NCI-H1105 treated with DMSO at 0.1 percent for 48 hours (cell line): ENCODE measurements at places on chromosomes 6 and 20.

DNA sequence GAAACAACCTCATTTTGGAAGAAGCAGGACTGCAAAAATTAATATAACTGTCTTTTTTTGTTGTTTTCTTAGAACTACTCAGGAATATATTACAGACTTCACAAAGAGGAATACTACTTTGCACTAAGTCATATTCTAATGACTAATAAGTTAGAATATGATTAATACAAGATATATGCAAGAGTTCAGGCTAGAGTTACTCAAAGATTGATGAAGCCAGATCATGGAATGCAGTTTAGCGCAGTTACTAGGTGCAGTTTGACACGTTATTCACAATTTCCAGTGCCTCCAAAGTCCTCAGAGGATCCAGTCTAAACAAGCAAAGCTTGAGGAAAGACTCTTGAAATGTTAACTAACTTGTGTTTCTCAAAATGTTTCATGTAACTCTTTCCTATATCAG, 1.2 kb upstream of the MYCT1 start:
- DNase-seq = no peak

DNA sequence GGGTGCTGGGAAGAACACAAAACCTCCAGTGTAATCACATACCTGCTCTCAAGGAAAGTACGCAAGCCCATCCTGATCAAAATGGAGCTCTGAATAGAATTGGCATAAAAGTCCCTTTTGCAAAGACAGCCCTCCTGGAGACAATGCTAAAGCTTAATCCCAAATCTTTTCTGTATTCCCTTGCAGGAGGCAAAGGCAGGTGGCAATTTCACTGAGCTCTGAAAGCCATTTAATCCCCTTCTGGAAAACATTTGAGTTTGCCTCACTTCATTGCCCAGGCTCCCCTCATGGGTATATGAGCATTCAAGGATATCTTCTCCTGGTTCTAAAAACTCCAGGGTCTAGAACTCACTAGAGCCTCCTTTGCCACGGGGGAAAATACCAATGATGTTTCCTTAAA, 310.2 kb upstream of the CNR1 start:
- no peak for DNase-seq

DNA sequence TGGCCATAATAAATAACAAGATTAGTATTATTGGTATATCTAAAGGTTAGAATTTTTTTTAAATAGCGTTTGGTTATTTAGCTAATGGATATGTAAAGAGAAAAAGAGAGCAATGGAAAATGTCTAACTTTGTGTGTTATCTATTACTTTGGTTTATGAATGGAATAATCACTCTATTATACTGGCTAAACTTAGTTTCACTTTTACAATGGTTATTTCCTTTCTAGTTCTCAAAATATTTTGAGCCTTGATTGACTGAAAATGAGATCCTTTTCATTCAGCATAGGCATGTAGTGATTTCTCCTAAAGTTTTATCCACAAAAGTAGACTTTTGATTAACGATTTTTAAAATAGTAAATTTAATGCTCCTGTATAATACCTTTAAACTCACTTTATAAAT, 51.6 kb upstream of the MLIP start:
- DNase-seq = no peak

GRCh38 chr6:151140767-151141166, 99.0 kb upstream of the AKAP12 start:
- no peak for DNase-seq

DNA sequence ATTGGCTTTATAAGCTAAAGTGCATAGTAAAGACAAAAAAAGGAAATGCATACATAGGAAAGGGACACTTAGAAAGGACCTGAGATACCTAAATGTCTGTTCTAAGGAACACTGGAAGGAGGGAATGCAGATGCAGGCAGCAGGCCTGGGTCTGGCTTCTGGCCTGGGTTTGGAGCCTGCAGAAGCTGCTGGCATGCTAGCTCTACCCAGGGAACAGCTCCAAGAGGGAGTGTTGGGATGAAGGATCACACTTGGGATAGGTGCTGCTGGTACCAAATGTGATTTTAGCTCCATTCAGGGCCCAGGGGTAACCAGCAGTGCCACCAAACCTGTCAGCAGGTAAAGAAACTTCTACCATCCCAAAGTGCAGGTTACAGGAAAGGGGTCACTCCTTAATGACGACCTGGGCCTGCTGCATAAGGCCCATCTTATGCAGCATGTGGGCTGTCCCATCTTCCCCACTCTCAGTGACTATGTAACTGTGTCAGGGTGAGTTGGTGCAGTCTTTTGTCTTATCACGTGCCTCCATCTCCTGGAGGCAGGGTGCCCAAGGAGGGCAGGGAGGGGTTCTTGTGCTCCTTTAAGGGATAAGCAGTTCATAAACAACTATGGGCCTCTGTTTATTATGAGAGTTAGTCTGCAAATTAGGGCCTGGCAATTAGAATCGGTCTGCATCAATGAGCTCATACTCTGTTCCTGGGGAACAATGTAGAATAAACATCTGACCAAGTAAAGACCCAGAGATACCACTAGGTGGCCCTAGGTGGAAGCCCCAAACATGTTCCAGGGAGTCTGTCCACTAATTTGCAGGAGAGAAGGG, 26.9 kb downstream of the DDX27 start:
- DNase-seq = peak; percentile 72

DNA sequence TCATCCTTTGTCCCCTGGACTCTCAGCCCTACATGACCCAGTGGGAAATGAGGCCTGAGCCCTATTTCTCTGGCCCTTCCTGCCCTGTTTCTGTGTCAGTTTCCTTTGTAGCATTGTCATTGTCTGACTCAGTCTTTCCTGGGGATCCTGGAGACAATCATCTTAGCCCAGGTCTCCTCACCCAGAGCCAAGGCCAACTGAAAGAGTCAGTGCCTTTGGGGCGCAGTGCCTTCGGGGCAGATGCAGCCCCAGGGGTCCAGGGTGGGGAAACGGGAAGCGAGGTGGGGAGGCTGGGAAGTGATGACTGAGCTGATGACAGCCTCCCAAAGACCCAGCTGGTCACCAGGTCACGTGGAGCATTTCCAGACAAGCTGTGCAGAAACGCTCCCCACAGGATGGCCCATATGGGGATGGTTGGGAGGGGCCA, 93.3 kb upstream of the SULF2 start:
- DNase-seq = no peak

DNA sequence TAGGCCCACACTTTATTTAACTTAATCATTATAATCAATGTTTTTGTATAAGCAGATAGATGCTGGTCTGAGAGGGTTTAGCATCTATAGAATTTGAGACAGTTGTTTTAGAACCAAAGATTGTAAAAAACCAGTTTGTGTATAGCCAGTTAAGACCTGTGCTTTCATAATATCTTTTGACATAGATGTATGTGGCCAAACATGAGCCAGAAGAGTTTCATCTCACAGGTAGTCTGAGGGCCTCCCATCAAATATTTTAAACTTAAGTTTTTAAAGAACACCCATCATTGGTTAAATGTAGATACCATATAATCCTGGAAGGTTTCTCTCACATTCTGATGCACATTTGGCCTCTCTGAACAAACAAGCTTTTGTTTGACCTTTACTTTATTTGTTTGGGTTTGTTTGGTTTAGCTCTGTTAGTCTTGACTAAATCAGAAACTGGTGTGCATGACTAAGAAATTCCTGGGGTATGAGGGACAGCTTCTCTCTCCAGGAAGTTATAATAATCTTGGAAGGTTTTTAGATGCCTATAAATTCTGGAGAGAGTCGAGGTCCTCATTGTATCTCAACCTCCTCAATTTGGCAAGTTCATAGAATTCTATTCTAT, 58.0 kb upstream of the TMEM200A start:
- DNase-seq = no peak

- DNase-seq = no peak
Observed at GRCh38 chr6:117783279-117783678, 108.0 kb downstream of the NUS1 start.

- no peak for DNase-seq
Observed at GRCh38 chr6:16972535-16972934, 129.3 kb upstream of the STMND1 start.

DNA sequence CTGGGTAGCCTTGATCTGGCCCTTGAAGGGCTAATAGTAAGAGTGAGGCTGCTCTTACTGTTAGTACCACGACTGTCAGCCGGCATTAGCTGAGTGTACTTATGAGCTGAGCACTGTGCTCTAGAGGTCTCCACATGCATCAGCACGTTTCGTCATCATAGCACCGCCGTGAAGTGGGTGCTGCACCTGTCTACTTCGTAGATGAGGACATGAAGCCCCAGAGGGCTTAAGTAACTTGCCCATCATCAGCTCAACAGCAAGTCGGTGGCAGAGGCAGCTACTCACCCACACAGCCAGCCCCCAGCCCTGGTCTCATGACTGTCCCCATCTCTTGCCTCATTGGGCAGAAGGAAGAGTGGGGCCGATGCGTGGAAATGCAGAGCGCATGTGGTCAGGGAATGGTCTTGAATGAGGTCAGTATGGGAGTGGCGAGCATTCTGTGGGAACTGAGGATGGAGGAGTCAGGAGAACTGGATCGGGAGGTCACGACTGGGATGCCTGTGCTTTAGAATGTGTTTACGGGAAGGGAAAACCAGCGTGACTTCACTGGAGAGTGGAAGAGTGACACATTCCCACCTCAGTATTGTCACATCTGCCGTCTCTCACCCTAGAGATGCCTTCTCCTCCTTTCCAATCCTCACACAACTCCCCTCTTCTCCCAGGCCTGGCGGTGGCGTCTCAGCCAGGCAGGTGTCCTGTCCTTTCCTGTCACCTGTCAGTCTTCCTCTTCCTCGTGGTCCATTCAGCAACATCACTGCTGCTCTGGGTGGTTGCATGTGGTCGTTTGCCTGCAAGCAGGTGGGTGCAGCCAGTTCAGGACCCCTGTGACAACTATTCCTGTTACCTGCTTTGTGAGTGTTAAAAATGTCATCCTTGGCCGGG, 6.0 kb downstream of the SYTL3 start:
- DNase-seq = peak; percentile 97

DNA sequence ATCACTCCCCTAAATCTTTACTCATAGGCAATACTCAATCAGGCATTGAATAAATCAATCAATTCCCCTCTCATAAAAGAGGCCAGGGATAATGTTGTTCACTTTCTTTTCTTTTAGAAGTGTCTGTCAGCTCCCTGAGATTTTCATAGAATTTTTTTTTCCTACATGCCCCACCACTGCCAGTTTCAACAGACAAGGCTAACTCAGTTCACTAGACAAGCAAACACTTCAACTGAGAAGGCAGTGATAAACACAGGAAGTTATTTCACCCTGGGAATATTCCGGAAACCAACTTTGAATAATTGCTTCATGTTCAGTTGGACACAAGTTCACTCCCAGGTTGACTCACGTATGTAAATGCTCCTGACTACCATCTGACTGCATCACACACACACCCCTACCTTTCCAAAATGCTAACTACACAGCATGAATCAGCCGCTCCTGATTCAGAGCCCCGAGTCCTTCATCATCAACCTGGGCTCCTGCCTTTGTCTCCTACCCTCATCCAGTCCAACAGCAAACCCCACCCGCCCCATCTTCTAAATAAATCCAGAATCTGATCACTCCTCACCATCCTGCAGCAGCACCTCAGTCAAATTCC, 143.9 kb downstream of the BCAS1 start:
- DNase-seq = no peak

DNA sequence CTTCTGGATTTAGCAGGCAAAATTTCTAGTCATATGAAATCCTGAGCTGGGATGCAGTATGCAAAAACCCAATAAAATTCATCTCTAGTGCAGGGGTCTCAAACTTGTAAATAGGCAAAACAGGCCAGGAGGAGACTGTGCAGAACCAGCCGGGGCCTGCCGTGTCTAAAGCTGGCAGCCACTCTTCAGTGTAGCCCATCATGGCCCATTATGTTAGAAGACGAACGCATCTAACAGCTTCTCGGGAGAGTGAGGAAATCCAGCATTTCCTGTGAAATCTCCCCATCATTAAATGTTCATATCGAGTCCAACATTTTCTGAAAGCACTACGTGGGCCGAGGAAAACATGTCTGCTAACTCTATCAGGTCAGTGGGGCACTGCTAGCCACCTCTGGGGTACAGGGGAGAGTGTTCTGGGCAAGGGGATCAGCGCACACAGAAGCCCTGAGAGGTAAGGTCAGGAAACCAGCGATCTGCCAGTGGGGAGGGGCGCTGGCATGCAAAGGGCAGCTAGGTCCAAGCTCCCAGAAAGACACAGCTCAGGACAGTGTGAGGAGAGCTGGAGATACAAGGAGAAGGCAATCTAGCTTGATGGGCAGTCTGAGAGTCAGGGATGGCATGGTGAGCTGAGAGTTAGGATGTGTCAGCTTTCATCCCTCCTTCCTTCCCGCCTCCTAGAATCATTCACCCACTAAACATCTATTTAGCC, 144.2 kb downstream of the PREX1 start:
- no peak for DNase-seq

DNA sequence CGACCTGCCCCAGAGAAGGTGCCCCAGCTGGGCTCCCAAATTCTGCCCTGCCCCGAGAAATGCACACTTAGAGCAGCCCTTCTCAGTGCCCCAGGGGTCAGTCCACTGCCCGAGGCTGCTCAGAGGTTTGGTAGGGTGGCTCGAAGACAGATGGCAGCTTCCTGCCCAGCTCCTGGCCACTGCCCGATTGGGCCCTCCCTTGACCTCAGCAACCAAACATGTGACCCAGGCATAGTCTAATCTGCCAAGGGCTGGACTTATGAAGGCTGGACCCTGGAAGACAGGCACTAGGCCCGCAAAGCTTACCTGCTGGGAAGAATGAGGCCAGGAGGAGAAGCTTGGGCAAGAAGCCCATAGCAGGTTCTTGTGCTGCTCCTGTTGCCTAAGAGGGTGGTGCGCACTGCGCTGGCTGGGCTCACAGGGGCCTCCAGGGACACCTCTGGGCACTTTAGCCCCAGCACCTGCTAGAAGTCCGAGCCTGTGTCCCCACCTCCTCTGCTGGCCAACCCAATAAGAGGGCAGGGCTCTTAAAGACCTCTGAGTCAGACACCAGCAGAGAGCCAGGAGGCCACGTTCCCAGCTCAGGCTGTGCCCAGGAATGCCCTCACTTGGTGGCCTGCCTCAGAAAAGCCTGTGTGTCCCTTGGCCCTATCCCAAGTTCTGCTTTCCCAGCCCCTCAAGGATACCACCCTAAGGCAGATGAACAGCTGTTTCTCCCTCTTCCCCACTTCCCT, 5.5 kb downstream of the SIGLEC1 start:
- no peak for DNase-seq

DNA sequence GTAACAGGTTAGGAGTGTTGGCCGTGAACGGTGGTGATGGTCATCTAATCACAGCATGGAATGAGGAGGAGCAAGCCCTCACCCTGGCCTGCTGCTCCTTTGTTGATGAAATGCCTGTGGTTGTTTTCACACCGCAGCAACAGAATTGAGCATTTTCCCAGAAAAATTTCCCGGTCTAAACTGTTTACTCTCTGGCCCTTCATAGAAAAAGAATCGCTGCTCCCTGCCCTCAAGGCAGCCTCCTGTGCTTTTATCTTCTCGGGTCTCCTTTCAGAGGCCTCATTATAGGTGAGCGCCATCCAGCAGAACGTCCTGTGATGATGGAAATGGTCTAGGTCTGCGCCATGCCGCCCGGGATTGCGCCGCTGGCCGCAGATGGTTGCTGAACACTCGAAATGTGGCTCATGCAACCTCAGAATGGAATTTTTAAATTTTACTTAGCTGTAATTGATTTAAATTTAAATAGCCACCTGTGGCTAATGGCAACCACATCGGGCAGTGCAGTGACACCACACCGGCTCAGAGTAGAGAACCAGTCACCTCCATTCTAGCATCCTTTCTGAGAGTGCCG, 30.2 kb downstream of the PHACTR3 start:
- no peak for DNase-seq

GRCh38 chr6:135675026-135675425, 176.5 kb upstream of the PDE7B start:
- DNase-seq = no peak

GRCh38 chr20:45095805-45096238, 5.1 kb downstream of the KCNS1 start:
- peak; percentile 52 for DNase-seq
